ENCODE measurements at places on chromosomes 13 and 19. TPM values are rescaled to one million over a fixed set of nuclear protein-coding genes. Genes with fewer than 3 reads are reported as not detected.
A peak's percentile ranks its signal among the peaks of the same experiment; 100 is the strongest.

Gene RPS16
- 2,984 TPM for total RNA-seq

Gene IL27RA
- total RNA-seq: 52.1 TPM

DNA sequence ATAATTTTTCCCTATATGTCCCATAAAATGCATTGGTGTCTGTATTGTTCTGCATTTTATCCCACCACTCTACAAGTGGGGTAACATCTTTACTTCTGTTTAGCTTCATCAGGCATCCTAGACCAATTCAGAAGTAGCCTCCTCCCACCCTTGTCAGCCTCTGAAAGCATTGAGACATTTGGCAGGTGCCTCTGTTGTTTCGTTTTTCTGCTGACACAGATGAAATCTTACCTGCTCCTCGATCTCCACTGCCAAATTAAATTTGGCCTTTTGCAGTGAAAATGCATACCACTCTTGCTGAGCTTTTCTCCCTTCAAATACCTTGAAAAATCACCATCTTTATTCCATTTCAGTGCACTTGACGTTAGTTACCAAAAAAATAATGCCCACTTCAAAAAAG, 83.5 kb upstream of the STARD13 start:
- no peaks in the 10 kb centered on the region for H3K36me3 ChIP-seq
- no peak for ATAC-seq
- H3K4me1 ChIP-seq: peaks cover 4% of the 10 kb centered on the region
- H3K4me3 ChIP-seq: no peak overlapping the region
- no peak overlapping the region for H3K27ac ChIP-seq
- H3K27me3 ChIP-seq: peaks cover 3% of the 10 kb centered on the region

DNA sequence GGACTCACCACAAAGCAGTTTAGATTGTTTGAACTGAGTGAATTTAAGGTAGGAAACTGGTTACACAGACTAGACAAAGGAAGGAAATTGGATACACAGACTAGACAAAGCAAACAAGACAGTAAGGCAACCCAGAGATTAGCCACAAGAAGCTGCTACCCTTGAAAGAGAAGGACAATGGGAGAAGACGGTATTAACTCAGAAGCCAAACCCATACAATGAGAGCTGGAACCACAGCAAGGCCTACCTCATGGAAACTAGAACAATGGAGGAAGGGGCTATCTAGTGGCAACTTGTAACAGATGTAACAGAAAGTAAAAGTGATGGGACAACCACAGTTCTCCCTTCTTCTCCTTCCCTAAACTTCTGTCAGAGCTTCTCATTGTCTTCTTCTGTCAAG, 410.9 kb upstream of the SPRY2 start:
- no peak for ATAC-seq
- H3K4me1 ChIP-seq: no peaks in the 10 kb centered on the region
- no peak overlapping the region for H3K4me3 ChIP-seq
- no peak overlapping the region for H3K27ac ChIP-seq
- no peaks in the 10 kb centered on the region for H3K27me3 ChIP-seq

DNA sequence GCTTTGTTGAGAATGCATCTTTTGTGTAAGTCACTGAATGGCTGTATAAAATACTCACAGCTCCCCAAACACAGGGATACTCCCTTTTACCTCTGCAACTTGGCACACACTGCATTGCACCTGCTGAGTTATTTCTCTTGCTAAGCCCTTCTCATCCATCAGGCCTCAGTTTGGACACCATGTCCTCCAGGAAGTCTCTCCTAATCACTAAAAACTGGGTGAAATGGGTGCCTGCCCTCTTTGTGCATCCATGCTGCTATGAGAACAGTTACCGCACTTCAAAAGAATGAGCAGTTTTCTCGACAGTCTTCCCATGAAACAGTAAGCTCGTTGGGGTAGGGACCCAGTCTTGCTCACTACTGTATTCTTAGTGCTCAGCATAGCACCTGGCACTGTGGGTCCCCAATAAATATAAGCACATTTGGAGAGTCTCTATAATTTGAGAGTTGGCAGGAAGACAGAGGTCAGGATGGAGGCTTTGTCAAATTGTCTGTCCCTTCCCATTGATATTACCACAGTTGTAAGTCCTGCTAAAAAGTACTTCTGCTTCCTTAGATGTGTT, 4.6 kb upstream of the SLC25A30 start:
- no peak overlapping the region for H3K27ac ChIP-seq
- no peak for ATAC-seq
- H3K4me1 ChIP-seq: no peaks in the 10 kb centered on the region

DNA sequence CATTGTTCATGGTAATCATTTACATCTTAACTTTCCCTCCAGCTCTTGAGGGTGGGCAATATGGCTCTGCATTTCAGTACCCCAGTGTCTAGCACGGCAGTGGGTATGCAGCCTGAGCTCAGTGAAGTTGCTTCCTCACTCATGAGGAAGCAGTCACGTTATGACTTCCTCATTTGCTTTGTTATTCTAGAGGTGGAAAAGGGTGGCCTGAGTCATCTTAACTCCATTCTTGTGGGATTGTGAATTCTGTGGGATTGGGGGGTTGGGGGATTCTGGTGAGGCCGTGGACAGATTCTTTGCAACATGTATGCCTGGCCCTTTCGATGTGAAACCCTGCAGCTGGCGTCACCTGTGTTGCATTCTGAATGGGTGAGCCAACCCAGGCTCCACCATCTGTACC, 406.7 kb upstream of the ZNF507 start:
- no peak for ATAC-seq
- H3K4me3 ChIP-seq: no peak overlapping the region
- no peaks in the 10 kb centered on the region for H3K36me3 ChIP-seq

GRCh38 chr19:1252221-1252820, 3.9 kb downstream of the MIDN start:
- H3K27me3 ChIP-seq: no peaks in the 10 kb centered on the region
- peaks cover 64% of the 10 kb centered on the region for H3K36me3 ChIP-seq
- peak; percentile 14 for ATAC-seq
- peaks cover under 1% of the 10 kb centered on the region for H3K4me1 ChIP-seq
- peak overlapping the region; percentile 93 for H3K4me3 ChIP-seq

GRCh38 chr19:41927497-41928192, 604 bp downstream of the ERFL start:
- ATAC-seq: peak; percentile 31
- no peaks in the 10 kb centered on the region for H3K36me3 ChIP-seq
- H3K27me3 ChIP-seq: peaks cover 7% of the 10 kb centered on the region
- no peak overlapping the region for H3K4me3 ChIP-seq
- peaks cover 14% of the 10 kb centered on the region for H3K4me1 ChIP-seq

DNA sequence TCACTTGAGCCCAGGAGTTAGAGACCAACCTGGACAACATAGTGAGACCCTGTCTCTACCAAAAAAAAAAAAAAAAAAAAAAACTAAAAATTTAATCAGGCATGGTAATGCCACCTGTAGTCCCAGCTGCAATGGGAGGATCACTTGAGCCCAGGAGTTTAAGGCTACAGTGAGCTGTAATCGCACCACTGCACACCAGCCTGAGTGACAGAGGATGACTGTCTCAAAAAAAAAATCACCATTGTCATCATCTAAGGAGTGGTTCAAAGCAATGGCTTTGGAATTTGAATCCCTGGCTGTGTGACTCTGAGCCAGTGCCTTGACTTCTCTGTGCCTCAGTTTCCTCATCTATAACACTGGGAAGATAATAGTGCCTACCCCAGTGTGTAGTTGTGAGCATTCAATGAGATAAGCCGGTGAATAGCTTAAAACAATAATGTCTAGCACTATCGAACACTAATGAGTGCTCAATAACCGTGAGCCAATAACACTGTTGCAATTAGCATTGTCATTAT, 11.5 kb downstream of the IGSF23 start:
- no peaks in the 10 kb centered on the region for H3K4me1 ChIP-seq
- no peak for ATAC-seq
- H3K36me3 ChIP-seq: no peaks in the 10 kb centered on the region
- H3K27me3 ChIP-seq: peaks cover 25% of the 10 kb centered on the region
- H3K4me3 ChIP-seq: no peak overlapping the region

GRCh38 chr13:32032759-32033158, 1.2 kb downstream of the FRY start:
- peaks cover 40% of the 10 kb centered on the region for H3K4me1 ChIP-seq
- no peak overlapping the region for H3K27ac ChIP-seq
- H3K27me3 ChIP-seq: no peaks in the 10 kb centered on the region
- no peaks in the 10 kb centered on the region for H3K36me3 ChIP-seq
- H3K4me3 ChIP-seq: peak overlapping the region; percentile 87
- ATAC-seq: no peak

- H3K27me3 ChIP-seq: no peaks in the 10 kb centered on the region
- peak overlapping the region; percentile 89 for H3K27ac ChIP-seq
- H3K4me3 ChIP-seq: peak overlapping the region; percentile 90
- ATAC-seq: peak; percentile 54
- peaks cover 28% of the 10 kb centered on the region for H3K36me3 ChIP-seq
- peaks cover 63% of the 10 kb centered on the region for H3K4me1 ChIP-seq
Observed at GRCh38 chr19:19460258-19460731, 54.8 kb downstream of the GATAD2A start.

Data from activated T-helper 17 cell treated with anti-CD3 and anti-CD28 coated beads, Interleukin-2, amount 50 U/mL, for 72 hours (primary cell).